ENCODE measurements at places on chromosomes 11 and 22.

DNA sequence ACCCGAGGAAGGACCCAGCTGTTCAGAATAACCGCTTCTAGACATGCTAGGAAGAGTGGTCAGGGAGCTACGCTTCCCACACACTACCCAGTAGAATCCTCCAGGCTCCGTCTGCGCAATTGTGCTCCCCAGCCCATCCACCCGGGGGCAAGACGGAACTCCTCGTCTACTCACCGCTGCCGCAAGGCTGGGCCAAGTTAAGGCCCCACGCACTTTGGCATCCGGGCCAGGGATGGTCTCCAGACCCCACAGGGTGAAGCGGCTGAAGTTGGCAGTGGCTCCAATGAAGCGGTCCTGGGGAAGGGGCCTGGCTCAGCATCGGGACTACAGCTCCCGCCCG is 757 bp downstream of the RNASEH2C start:
- DNase-seq: no peak

DNA sequence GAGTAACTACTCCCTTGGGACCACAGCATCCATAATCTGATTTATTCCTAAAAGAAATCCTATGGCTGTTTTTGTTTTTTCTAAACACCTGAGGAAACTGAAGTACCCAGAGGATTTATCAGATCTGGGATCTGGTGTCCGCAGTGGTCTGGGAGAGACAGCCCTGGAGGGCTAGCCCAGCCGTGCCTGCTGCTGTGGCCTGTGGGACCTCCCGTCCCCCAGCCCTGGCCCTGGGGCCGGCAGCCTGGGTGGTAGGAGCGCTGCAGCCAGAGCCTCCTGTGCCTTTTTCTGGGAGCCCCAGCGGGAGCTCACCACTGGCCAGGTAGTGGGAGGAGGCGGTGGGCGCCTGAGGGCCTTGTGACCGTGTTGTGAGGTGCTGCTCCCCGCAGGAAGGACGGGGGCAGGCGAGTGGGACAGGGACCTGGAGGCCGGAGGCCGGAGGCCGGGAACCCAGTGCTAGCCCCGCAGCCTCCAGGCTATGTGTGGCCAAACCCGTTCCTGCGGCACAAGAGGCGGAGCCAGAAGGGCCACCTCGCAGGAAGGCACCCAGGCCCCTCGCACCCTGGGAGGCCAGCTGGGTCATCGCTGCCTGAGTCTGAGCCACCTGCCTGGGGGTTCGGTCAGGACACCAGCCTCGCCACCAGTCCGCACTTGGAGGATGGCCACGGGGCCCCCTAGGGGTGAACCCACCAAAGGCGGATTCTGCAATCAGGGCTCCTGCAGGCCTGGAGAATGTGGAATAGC is 18.2 kb upstream of the C11orf96 start:
- DNase-seq: no peak

GRCh38 chr22:17638182-17638431 is 450 bp upstream of the BCL2L13 start:
- DNase-seq: no peak

DNA sequence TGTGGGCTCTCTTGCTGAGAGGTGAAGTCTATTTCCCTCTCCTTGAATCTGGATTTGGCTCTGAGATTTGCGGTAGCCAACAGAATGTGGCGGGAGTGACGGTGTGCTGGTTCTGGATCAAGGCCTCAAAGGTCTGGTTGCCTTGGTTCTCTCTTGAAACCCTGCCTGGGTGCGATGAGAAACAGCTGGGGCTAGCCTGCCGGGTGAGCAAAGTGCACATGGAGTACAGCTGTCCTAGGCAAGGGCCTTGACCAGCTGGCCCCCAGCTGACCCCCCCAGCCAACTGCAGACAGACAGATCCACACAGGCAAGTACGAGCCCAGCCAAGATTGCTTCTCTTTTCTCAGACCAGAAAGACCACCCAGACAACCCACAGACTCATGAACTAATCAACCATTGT is 10.8 kb downstream of the SUN2 start:
- DNase-seq: no peak

- no peak for DNase-seq
Measured at GRCh38 chr11:28132548-28132947, 24.4 kb downstream of the METTL15 start.

- DNase-seq: no peak
Measured at GRCh38 chr22:21632237-21632895, at the start of gene CCDC116. CCDC116 (plus strand) TSS chr22:21632760; CDS start chr22:21633182, 422 bp downstream.

DNA sequence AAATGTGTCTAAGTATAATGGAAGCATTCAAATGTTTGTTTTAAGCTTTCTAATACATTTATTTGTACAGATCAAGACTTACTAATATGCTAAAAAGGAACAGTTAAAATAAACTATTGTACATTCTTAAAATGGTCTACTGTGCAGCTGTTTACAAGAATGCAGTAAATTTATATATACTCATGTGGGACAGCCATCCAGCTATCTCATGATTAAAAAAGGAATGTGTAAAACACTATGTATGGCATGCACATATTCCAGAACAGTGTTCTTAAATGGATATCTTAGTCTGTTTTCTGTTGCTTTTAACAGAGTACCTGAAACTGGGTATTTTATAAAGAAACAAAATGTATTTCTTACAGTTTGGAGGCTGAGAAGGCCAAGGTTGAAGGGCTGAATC is 30.2 kb upstream of the CSTF3 start:
- DNase-seq: no peak

DNA sequence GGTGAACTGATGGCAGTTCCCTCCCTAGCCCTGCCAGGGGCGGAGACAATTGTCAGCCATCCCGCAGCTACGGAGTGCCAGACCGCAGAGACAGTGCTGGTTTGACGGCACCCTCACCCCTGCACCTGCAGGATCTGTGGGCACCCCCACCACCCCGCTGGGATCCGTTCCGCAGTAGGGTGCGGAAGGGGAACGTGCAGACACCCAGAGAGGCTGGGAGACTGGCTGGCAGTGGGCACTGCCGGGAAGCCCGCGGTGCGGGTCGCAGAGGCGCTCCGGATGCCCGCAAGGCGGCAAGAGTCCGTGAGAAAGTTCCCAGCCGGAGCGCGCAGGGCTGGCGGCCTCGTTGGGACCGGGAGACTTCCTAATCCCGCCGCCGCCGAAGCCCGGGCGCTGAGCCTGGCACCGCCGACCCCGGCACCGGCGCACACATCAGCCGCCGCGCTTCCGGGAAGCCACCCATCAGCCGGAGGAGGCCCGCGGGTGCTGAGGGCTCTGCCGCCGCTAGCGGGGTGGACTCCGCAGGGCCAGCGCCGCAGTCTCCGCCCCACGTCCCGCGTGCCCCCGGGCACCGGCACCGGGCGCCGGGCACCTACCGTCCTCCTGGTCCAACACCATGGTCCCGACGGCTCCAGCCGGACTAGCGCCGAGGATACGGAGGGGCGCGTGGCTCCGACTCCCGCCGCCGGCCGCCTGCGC is 4.3 kb upstream of the LMO1 start:
- DNase-seq: no peak

DNA sequence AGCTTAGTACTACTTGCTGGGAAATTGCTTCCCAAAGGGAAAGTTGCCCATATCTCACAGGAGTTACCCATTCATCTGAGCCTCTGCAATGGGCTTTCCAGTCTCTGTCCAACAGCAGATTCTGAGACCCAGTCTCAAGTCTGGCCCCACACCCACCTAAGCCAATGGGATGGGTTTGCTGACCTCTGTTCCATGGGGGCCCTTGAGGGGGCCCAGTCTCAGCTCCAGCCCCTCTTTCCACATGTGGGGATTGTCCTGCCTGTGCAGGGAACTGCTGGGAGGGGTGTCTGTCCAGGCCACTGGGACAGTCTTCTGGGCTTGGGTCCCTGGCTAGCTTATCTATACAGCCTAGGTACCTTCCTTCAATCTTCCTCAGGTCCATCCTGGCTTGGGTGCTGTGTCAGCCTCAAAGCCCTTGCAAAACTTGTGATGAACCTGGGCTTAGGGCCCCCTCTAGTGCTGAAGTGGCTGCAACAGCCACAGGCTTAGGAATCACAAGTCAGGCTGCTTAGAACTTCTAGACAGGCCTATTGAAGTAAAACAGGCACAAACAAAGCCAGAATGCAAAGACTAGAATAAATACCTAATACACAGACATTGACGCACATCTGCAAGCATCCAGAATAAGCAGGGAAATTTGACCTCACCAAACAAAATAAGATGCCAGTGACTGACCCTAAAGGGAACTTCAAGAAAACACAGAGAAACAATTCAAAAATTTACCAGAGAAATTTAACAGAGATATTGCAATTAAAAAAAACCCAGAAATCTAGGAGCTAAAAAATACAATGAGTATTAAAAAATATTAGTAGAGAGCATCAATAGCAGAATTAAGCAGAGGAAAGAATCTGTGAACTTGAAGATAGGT is 11.7 kb upstream of the PATL1 start:
- DNase-seq: peak; percentile 82
